ENCODE measurements at places on chromosomes 3 and 15.

GRCh38 chr3:111652492-111653180 lies 57.5 kb upstream of the ZBED2 start:
- DNase-seq: no peak

- no peak for DNase-seq
Observed at GRCh38 chr15:73287019-73287418, 81.7 kb downstream of the HCN4 start.

DNA sequence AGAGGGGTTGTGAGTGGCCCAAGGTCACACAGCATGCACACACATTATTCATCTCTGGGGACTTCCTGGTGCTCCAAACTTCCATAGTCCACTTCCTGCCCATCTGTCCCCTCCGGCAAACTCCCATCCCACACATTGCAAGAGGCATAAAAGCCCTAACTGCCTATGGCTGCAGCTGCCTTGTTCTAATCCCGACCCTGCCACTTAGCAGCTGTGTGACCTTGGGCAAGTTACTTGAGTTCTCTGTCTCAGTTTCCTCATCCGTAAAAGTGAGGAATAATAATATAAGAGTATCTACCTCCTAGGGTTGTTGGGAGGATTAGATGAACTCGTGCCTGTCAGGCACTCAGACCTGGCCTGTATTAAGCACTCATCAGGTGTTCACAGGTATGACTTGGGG lies 84.2 kb downstream of the SMAD6 start:
- no peak for DNase-seq

- DNase-seq: no peak
Observed at GRCh38 chr15:100958326-100959065, 39.3 kb downstream of the LRRK1 start.

GRCh38 chr15:68210821-68211655 lies 5.9 kb upstream of the CALML4 start:
- peak; percentile 91 for DNase-seq

DNA sequence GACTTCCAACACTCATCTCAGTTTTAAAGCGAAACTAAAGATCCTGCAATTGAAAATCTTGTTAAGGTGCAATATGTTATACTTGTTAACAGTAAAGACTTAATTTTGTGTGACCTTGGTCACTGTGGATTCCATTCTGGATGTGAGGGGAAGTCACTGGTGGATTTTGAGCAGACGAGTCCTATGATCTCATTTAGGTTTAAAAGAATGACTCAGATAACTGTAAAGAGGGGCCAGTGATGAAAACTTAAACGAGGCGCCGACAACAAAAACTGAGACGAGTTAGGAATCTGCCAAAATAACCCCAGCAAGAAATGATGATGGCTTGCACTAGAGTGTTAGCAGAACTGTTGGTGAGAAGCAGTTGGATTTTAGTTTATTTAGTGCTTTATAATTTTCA lies 56.5 kb downstream of the LRRC28 start:
- no peak for DNase-seq

- no peak for DNase-seq
Observed at GRCh38 chr3:46930945-46931403, 45.6 kb downstream of the CCDC12 start.

GRCh38 chr3:125132815-125133214 lies 77.0 kb upstream of the HEG1 start:
- DNase-seq: no peak

DNA sequence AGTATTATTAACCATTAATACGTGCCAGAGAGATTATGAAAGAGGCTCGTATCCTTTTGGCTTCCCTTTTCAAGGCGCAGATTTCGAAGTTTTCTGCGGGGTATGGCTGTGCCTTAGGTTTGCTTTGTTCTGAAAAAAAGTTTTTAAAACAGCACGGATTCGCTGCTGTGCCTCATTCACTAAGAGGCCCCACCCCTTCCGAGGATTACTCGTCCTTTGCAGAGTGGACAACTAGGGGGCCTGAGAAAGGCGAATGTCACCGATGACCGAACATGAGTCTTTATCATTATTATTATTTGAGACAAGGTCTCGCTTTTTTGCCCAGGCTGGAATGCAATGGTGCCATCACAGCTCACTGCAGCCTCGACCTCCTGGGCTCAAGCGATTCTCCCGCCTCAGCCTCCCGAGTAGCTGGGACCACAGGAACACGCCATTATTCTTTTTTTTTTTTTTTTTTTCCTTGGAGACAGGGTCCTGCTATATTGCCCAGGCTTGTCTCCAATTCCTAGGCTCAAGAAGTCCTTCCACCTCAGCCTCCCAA lies 684 bp upstream of the RPS27L start:
- peak; percentile 48 for DNase-seq

GRCh38 chr3:179695672-179696313 lies 43.0 kb downstream of the USP13 start:
- no peak for DNase-seq

GRCh38 chr3:65730449-65730848 lies 308.3 kb downstream of the MAGI1 start:
- DNase-seq: no peak

DNA sequence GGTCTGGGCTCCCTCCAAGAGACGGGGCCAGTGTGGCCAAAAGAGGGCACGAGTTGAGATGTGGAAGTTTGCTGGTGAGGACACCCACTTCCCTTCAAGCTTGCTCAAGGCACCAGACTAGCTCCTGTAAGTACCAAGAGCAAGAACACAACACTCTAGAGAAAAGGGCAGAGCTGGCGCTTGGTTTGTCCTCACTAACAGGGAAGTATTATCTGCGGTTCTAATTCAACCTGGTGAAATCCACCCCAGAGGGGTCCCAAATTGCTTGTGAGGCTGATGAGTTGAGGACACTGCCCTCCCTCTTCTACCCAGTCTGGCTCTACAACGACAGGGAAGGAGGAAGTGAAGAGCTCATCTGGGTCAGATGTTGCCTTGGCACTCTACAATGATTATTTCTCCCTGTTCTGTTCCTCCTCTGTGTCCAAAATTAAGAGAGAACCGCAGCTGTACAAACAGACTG lies 16.9 kb upstream of the FSIP1 start:
- peak; percentile 46 for DNase-seq

DNA sequence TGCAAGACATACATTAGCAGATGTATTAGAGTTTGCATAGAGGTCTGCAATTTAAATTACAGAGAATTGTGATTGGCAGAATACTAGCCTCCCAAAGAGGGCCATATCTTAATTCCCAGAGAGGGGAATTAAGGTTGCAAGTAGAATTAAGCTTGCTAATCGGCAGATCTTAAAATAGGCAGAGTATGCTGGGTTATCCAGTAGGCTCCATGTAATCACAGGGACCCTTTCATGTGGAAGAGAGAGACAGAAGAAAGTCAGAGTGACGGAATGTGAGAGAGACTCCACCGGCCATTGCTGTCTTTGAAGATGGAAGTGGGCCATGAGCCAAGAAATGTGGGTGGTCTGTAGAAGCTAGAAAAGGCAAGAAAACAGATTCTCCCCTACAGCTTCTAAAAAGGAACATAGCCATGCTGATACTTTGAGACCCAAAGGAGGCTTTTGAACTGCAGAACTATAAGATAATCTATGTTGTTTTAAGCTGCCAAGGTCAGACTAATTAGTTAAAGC lies 38.8 kb downstream of the IMPG2 start:
- no peak for DNase-seq

GRCh38 chr3:78907367-78907766 lies 860.4 kb downstream of the ROBO1 start:
- DNase-seq: no peak

- DNase-seq: no peak
Observed at GRCh38 chr15:63967616-63968015, 78.7 kb downstream of the DAPK2 start.

- no peak for DNase-seq
Observed at GRCh38 chr3:64958199-64958843, 270.5 kb upstream of the ADAMTS9 start.

- DNase-seq: no peak
Observed at GRCh38 chr3:72205297-72205826, 420.4 kb upstream of the PROK2 start.

- no peak for DNase-seq
Observed at GRCh38 chr3:172965256-172965655, 175.8 kb downstream of the SPATA16 start.

GRCh38 chr3:160870327-160870726 lies 114.3 kb downstream of the PPM1L start:
- DNase-seq: no peak

DNA sequence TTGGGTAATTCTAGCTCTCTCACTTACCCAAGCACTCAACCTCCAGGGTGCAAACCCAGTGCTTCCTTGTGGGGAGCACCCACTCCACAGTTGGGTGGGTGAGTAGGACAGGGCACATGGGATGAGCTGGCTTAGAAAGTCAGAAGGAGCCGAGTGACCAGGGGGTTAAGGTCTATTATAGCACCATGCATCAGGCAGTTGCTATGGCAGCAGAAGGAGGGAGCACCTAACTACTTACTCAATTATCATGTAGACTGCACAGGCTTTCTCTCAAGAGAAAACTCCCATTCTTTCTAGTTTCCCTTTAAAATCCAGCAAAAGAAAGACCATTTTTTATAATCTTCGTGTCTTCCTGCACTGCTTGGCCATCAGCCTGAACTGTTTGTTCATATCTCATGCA lies 163.0 kb downstream of the OCA2 start:
- DNase-seq: no peak

GRCh38 chr3:72957297-72957696 lies 39.3 kb upstream of the PPP4R2 start:
- peak; percentile 90 for DNase-seq

GRCh38 chr3:187085021-187085666 lies 54.2 kb downstream of the RPL39L start:
- no peak for DNase-seq

GRCh38 chr3:129598000-129598381 lies 8.5 kb downstream of the PLXND1 start:
- no peak for DNase-seq

GRCh38 chr3:42649783-42650182 lies 3.7 kb upstream of the ZBTB47 start:
- DNase-seq: no peak

- DNase-seq: no peak
Observed at GRCh38 chr3:98322101-98322500, 31.6 kb upstream of the OR5K4 start.

DNA sequence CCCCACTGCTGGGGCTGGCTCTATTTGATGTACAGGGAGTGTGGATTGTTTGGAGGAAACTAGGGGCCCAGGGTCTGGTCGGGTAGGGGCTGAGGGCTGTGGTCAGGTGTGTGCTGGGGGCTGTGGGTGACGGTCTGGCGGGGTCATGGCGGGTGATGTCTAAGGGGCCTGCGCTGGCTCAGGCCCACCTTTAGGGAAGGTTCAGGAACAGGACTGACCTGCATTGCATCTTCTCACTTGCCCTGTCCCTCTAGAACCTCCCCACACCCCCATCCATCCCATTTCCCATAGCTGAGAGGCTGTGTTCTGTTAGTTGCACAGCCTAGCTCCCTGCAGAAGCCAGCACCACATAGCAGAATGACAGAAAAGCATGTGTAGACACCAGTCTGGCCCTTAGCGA lies 39.1 kb downstream of the SCN5A start:
- no peak for DNase-seq

DNA sequence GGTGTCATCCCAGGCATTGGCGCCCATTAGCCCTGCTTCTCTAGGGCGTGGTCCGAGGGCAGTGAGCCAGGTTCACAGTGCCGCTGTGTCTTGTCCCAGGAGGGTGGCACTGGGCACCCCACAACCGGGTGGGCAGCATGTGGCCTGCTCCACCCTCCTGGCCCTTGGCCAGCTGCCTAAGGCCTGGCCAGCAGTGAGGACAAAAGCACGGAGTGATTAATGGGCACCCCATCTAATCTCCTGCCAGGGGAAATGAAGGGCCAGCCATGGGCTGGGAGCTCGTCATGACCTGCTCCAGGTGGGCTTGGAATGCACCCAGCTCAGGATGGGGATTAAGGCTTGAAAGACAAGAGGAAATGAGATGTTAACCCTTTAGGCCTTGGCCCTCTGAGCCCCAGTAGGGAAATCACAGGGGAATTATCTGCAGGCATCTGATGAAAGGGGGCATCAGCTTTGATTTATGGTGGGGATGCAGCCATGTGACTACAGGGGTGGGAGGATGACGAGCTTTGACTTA lies 5.2 kb downstream of the THSD4 start:
- no peak for DNase-seq

- DNase-seq: no peak
Observed at GRCh38 chr3:192171213-192171612, 556.1 kb downstream of the FGF12 start.

GRCh38 chr3:9066141-9066540 lies 102.9 kb upstream of the RAD18 start:
- no peak for DNase-seq

DNA sequence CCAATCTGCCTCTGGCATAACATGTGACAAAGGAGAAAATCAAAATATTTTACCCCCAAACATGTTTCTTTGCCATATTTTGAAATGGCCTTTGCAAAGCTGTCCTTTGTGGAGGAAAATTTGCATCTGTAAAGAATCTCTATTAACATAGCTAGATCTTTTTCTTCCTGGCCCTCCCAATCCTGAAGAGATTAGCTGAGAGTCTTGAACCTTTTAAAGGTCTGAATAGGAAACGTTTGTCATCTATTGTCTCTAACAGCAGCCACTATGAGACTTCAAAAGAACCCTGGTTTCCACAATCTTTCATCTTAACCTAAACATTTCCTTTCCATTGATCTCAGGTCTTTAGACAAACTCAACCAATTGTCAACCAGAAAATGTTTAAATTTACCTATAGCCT lies 520.9 kb upstream of the TGFBR2 start:
- no peak for DNase-seq

- no peak for DNase-seq
Observed at GRCh38 chr3:148162132-148162531, 535.6 kb upstream of the AGTR1 start.

DNA sequence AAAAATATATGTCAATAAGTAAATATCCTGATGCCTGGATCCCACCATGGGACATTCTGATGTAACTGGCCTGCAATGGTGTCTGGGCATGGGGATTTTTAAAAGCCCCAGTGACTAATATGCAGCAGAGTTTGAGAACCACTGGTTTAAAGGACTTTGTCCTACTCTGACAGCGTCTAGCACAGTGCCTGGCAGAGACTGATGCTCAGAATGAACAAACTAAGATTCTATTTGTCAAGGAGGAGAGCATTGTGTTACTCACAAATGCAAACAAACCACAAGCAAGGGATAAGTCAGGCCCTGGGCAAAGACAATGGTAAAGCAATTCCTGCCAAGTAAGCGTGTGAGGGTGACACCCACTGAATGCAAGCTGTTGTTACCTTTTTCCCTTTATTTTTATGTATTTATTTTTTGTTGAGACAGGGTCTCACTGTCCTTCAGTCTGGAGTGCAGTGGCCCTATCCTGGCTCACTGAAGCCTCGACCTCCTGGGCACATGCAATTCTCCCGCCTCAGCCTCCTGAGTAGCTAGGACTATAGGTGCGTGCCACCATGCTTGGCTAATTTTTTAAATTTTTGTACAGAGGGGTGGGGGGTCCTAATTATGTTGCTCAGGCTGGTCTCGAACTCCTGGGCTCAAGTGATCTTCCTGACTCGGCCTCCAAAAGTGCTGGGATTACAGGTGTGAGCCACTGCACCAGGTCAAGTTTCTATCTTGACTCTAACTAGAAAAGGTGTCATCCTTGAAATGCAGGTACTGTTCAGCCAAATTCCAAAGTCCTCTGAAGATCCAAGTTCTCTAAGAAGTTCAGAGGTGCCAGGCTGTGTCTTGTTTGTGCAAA lies 909 bp upstream of the GPD1L start:
- DNase-seq: no peak

- DNase-seq: no peak
Observed at GRCh38 chr3:173889596-173889995, 492.1 kb downstream of the NLGN1 start.

GRCh38 chr3:4778119-4778518 lies 201.1 kb upstream of the BHLHE40 start:
- DNase-seq: no peak
